ENCODE measurements at places on chromosomes 4 and X. TPM values are rescaled to one million over a fixed set of nuclear protein-coding genes. Genes with fewer than 3 reads are reported as not detected.

Gene XAGE1B
- 104 TPM for polyA plus RNA-seq

Gene CDS1
- 0.02 TPM for polyA plus RNA-seq

DNA sequence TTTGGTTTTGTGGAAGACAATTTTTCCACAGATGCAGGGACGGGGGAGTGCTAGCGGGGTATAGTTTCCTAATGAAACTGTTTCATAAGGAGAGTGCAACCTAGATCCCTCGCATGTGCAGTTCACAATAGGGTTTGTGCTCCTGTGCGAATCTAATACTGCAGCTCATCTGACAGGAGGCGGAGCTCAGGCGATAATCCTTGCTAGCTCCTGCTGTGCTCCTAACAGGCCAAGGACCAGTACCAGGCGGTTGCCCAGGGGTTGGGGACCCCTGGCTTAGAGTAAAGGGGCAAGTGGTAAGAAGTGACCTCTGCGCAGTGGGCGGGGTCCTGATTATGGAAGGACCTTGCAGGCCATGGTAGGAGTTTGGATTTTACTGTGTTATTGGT, 3.8 kb downstream of the SCML1 start:
- DNase-seq: no peak

DNA sequence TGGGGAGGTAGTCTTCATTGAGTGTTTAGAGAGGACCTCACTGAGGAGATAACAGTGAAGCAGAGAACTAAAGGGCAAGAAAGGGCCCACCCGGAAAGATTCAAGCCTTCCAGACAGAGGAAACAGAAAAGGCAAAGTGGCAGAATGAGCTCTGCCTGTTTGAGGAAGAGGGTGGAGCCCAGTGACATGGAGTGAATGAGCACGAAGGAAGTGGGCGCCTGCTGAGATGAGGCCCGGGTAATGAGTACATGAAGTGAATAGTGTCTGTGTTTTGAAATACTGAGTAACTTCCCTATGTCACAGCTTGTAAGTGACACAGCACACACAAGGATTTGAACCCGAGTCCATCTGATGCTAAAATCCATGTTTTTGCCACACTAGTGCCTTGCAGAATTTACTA, 32.5 kb upstream of the TLR2 start:
- DNase-seq: no peak

GRCh38 chrX:10240918-10241317, 84.1 kb downstream of the CLCN4 start:
- no peak for DNase-seq

GRCh38 chr4:185730849-185731608, 81.0 kb downstream of the SORBS2 start:
- no peak for DNase-seq

Gene FAM199X
- polyA plus RNA-seq: 3.2 TPM

- DNase-seq: no peak
Measured at GRCh38 chr4:141730805-141731204, 94.4 kb downstream of the IL15 start.

GRCh38 chrX:136272325-136272724, 21.1 kb upstream of the MAP7D3 start:
- no peak for DNase-seq

Gene MCF2
- polyA plus RNA-seq: 0.05 TPM

Gene CD38
- not detected for polyA plus RNA-seq

GRCh38 chrX:75784680-75785491, at the start of gene MAGEE2:
TSS of gene MAGEE2 (minus strand) at chrX:75785254. CDS start at chrX:75785051, 203 bp downstream.
- DNase-seq: peak; percentile 30

Gene TLR7
- polyA plus RNA-seq: not detected

Gene TMPRSS11B
- polyA plus RNA-seq: not detected

GRCh38 chr4:1208970-1209704, 36.8 kb upstream of the SPON2 start:
- no peak for DNase-seq
